Lower lobe of right lung (tissue), 2 donors: ENCODE measurements at places on chromosomes 11 and 22. TPM values are rescaled to one million over a fixed set of nuclear protein-coding genes. Genes with fewer than 3 reads are reported as not detected.
A peak's percentile ranks its signal among the peaks of the same experiment; 100 is the strongest.

DNA sequence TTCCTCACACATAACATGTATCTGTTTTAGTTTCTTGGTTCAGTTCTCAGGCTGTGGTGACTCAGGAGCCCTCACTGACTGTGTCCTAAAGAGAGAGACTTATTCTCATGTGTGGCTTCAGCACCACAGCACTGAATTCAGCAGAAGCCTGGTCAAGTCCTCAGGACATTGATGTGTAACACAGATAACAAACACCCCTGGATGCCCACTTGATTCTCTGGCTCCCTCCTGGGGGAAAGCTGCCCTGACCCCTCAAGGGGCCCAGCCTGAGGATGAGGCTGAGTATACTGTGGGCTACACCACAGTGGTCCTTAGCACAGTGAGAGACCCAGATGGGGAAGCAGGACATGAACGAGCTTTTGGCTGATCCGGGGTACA is 87.2 kb upstream of the VPREB1 start:
- no peaks in the 10 kb centered on the region for H3K4me1 ChIP-seq
- peaks cover 4% of the 10 kb centered on the region for H3K27me3 ChIP-seq
- no peaks in the 10 kb centered on the region for H3K36me3 ChIP-seq
- no peak overlapping the region for H3K27ac ChIP-seq

C11orf21 gene
- 12.1 TPM for total RNA-seq

DNA sequence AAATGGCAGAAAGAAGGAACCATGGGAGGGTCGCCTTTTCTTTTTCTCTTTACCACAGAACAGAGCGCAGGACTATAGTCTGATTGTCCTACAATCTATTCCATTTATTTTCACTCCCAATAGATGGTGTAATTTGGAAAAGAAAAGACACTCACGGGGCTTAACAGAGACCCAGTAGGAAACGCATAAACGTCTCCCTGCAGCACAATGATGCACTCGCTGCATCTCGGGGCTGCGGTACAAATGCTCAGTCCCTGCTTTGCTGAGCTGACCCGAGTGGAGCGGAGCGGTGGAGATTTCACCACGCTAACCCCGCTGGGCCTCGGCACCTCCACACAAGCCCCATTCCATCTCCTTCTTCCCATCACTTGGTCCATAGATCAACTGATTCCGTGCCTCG is 1.5 kb downstream of the FEZ1 start:
- peak overlapping the region; percentile 62 for H3K4me3 ChIP-seq
- H3K4me1 ChIP-seq = peaks cover 21% of the 10 kb centered on the region
- H3K27ac ChIP-seq = no peak overlapping the region
- H3K27me3 ChIP-seq = peaks cover 43% of the 10 kb centered on the region
- DNase-seq = no peak

- H3K4me3 ChIP-seq = no peak overlapping the region
- H3K4me1 ChIP-seq = no peaks in the 10 kb centered on the region
These were observed 108.1 kb downstream of the KIAA1671 start for GRCh38 chr22:25060522-25061071.

GRCh38 chr11:71384561-71384960 is 63.6 kb downstream of the DHCR7 start:
- DNase-seq = no peak
- peaks cover 12% of the 10 kb centered on the region for H3K27me3 ChIP-seq
- no peaks in the 10 kb centered on the region for H3K4me1 ChIP-seq
- no peaks in the 10 kb centered on the region for H3K36me3 ChIP-seq
- no peak overlapping the region for H3K27ac ChIP-seq

GRCh38 chr11:62073061-62073460 is 50.8 kb upstream of the INCENP start:
- H3K27me3 ChIP-seq = no peaks in the 10 kb centered on the region
- H3K27ac ChIP-seq = no peak overlapping the region
- no peaks in the 10 kb centered on the region for H3K4me1 ChIP-seq
- DNase-seq = no peak

DNA sequence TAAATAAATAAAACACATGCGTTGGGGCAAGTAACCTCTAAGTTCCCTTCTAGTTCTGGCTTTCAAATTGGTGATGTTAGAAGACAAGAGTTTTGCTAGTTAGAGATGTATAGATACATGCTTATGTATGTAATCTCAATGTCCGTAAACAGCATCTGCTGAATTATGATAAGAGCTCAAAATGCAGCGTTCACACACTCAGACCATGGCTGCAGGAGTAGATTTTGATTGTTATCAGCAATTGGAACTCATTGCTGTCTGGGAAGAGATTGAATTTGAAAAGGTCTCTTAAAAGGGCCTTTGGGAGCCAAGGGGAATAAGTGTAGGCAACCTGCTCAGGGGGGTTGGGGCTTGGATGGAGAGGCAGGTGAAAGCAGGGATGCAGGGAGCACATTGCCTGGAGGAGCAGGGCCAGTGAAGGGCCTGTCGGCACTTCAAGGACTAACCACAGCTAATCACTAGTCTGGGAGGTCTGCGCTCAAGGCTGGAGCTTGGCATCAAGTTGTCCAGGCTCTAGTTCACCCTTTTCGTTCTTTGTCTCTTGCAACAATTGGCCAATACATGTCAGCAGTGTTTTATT is 2.7 kb upstream of the RAG1 start:
- H3K4me3 ChIP-seq = no peak overlapping the region
- no peak for DNase-seq
- no peaks in the 10 kb centered on the region for H3K27me3 ChIP-seq
- no peaks in the 10 kb centered on the region for H3K4me1 ChIP-seq

GRCh38 chr11:61065955-61066638 is 36.2 kb upstream of the CD5 start:
- no peak overlapping the region for H3K27ac ChIP-seq
- DNase-seq = no peak
- H3K27me3 ChIP-seq = no peaks in the 10 kb centered on the region
- no peaks in the 10 kb centered on the region for H3K36me3 ChIP-seq
- H3K4me1 ChIP-seq = peaks cover 5% of the 10 kb centered on the region
- no peak overlapping the region for H3K4me3 ChIP-seq

GRCh38 chr22:27197618-27198017 is 540.2 kb downstream of the MIAT start:
- no peaks in the 10 kb centered on the region for H3K36me3 ChIP-seq
- no peak overlapping the region for H3K27ac ChIP-seq
- no peak for DNase-seq

DNA sequence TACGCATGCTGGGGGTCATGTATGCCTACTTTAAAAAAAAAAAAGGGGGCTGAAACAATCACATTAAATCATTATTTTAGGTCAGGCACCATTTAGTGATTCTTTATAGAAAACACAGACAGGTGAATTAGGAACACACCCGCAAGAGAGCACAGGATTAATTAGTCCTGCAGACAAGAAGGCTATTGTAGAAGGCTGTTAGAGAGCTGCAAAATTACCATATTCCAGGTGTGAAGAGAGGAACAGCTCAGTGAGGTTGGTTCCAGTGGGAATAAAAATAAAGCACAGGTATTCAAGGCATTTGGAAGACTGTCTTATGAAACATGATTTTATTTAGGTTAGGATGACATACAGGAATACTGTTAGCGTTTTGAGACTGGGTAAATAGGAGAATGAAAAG is 649.1 kb downstream of the OPCML start:
- H3K27me3 ChIP-seq = no peaks in the 10 kb centered on the region
- no peak overlapping the region for H3K4me3 ChIP-seq
- no peaks in the 10 kb centered on the region for H3K36me3 ChIP-seq
- H3K4me1 ChIP-seq = no peaks in the 10 kb centered on the region

DNA sequence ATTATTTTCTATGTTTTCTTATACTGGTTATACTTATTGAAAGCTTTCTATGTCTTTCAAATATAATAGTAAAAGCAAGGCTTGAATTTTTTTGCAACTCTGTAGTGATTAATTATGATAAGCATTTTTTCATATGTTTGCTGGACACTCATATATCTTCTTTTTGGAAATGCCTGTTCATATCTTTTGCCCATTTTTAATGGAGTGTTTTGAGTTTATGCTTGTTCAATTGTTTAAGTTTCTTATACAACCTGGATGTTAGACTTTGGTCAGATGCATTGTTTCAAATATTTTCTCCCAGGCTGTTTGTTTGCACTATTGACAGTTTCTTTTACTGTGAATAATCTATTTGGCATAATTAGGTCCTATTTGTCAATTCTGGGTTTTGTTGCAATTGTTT is 11.9 kb downstream of the OR52H1 start:
- no peak overlapping the region for H3K27ac ChIP-seq
- H3K36me3 ChIP-seq = no peaks in the 10 kb centered on the region
- H3K27me3 ChIP-seq = no peaks in the 10 kb centered on the region
- DNase-seq = no peak
- H3K4me1 ChIP-seq = no peaks in the 10 kb centered on the region
- no peak overlapping the region for H3K4me3 ChIP-seq

- H3K4me3 ChIP-seq = no peak overlapping the region
- peaks cover 29% of the 10 kb centered on the region for H3K27me3 ChIP-seq
These were observed 126.4 kb upstream of the SYT13 start for GRCh38 chr11:45412521-45412920.

DNA sequence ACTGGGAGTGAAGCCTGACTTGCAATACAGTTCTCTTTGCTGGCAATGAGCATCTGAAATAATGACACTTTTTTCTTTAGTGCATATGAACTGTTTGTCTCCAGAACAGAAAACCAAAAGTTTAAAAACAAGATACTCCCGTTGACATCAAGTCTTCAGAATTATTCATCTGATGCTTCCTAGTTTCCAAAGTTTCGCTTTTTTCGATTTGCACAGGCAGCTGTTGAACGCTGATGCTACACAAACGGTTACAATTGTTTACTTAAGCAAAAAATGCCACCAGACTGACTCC is 612 bp upstream of the BIRC2 start:
- peaks cover 32% of the 10 kb centered on the region for H3K4me1 ChIP-seq
- peak overlapping the region; percentile 99 for H3K27ac ChIP-seq
- peaks cover 18% of the 10 kb centered on the region for H3K36me3 ChIP-seq
- H3K27me3 ChIP-seq = no peaks in the 10 kb centered on the region
- H3K4me3 ChIP-seq = peak overlapping the region; percentile 80

DNA sequence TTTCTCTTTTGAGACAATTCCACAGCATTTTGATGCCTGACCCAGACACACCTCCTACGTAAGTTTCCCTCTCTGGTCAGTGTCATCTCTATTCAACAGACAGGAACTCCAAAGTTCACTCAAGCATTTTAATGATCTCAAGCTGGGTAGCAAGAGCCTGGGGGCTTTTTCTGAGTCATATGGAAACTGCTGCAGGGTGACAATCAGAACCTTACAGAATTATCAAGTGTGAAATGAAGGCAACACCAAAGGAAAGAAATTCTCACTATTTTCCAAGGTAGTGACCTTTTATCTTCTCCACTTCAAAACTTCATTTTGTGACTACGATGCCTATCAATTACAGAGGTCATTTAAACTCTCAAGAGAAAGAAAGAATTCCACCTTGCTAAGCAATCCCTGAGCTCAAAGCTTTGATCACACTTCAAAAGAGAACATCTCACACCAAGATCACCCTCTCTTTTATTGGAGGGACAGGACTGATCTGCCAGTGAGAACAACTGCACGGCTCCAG is 229.0 kb upstream of the ZC3H12C start:
- no peak for DNase-seq
- no peak overlapping the region for H3K27ac ChIP-seq
- H3K4me1 ChIP-seq = no peaks in the 10 kb centered on the region
- no peaks in the 10 kb centered on the region for H3K36me3 ChIP-seq
- H3K4me3 ChIP-seq = no peak overlapping the region

FOXRED1 gene
- 16.6 TPM for total RNA-seq
